ENCODE measurements at places on chromosomes 5 and 9.

DNA sequence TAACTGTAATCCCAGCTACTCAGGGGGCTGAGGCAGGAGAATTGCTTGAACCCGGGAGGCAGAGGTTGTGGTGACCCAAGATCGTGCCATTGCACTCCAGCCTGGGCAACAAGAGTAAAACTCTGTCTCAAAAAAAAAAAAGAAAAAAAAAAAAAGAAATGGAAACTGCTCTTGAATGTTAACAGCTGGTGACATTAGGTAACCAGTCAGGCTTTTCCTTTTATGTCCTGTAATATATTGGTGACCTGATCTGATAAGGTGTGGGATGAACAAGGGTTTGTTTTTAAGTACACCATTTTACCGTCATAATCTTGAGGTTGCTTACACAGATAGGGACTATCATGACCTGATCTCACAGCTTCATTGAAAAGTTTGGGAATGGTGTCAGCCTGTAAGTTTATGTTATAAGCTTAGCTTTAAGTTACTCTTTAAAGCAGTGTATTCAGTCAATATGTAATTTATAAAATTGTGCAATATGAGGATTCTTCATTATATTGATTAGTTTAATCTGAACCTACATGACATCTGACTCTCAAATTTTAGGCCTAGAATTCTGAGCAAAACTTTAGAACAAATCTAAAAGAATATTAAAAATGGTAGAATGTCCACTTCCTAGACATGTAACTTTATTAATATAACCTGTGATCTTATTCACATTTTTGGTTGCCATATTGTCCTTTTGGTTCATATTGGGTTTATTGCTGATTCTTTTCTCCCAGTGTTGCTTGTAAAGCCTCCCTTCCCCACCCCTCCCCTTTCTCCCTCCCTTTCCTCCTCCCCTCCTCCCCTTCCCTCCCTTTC, 41.4 kb downstream of the RAI14 start:
- DNase-seq: no peak

- peak; percentile 28 for DNase-seq
Observed at GRCh38 chr5:136202469-136203205, 9.7 kb upstream of the SMIM32 start.

DNA sequence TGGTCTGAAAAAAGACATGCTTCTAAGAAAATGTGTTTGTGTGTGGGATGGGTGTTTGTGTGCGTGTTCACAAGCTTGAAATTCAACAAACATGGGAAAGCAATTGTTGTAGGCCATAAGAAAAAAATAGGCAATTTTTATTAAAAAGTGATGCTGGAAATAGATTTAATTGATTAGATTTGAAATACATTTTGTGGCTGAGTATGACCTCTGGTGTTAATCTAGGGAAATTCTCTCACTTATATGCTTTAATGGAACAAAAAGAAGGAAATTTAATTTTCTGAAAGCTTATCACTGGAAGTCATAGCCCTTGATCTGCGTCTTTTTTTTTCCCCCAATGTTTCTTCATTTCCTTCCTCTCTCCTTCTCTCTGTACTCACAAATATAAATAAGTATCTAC, 3.5 kb upstream of the KCNN2 start:
- no peak for DNase-seq

DNA sequence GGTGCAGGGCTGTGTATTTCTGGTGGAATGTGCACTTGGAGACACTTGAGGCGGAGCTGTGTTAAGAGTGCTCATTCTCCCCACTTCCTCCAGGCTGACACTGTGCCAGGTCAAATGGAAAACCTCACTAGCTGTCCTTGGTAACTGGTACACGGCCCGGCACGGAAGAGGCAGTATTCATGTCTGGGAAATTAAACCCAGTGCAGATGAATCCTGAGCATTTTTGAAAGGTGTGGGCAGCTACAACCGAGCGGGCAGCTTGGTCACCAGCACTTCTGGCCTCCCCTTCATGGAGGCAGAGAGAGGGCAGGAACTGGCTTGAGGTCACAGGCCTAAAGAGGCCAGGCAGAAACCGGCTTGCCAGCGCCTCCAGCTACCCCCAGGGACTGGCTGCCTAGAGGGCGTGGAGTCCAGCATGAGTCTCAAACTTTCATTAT, 1.6 kb downstream of the CLPTM1L start:
- no peak for DNase-seq

DNA sequence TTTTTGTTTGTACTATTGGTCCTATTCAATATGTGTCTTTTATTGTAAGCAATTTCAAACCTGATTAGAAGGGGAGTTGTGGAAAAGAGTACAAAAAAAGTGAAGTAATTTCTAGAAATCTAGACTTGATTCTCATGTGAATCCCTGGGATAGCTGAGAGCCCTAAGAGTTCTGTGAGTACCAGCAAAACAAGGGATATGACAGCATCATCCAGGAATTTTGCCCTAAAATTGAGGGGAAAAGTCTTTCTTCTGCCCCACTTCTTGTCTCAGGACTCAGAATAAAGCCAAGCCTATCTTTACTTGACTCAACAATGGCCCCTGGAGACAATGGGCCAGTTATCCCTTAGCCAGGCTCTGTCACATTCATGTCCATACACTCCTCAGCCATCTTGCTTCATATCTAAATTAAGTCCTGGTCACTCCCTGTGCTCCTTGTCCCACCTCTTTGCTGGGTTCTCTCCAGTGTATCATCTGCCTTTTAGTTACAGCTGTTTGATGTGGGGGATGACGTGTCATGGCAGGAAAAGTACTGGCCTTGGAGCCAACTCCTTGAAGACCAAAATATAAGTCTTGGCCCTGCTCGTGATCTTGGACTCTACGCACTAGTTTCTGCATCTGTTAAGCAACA, 81.2 kb downstream of the ADAMTS12 start:
- peak; percentile 71 for DNase-seq

DNA sequence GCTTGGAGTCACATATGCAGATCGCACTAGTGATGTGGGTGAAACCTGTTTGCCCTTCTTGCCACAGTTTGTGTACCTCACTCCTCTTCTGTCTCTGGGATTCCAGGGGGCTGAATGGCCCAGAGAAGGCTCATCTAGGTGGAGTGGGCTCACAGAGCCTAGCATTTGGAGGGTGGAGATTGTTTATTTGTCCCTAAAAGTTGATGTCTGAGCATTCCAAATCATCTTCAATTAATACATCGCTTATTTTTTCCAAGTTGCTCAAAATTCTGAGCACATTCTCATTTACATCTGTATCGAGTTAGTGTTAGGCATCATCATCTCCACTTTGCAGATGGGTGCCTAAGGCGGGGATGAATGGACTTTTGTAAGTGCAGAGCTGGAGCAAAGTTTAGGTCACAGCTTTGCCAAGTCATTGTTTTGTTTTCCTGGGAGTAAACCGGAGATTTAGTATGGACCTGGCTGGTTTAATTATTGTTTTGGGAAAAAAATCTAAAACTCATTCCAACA, 2.0 kb downstream of the ABL1 start:
- DNase-seq: peak; percentile 52

GRCh38 chr9:4143936-4144717, 155.7 kb downstream of the GLIS3 start:
- DNase-seq: peak; percentile 25

- DNase-seq: no peak
Observed at GRCh38 chr5:151078490-151079262, 2.2 kb downstream of the TNIP1 start.
